Tibial nerve (tissue), 4 donors: ENCODE measurements at places on chromosomes 11 and 22. TPM values are rescaled to one million over a fixed set of nuclear protein-coding genes. Genes with fewer than 3 reads are reported as not detected.

The MCAT gene
- total RNA-seq, result 41.0 TPM

The ARHGAP20 gene
- 6.9 TPM for total RNA-seq

The RTN4R gene
- 3.5 TPM for total RNA-seq

DNA sequence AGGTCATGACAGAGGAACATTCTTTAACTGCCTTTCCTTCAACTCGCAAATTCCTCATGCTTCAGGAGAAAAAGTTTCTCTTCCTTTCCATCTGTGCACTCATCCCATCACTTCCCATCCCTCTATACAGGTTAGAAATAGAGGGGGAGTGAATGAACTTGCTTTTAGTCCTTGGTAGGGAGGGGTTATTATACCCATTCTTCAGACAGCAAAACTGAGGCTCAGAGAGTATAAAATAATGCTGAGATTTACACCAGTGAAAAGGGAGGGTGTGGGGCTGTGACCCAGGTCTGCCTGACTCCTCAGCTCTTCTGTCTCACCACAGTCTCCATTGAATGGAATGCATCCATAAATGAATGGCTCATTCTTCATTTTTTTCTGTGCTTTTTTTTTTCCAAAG, 109.4 kb upstream of the RCN1 start:
- no peaks in the 10 kb centered on the region for H3K36me3 ChIP-seq
- H3K27me3 ChIP-seq, result peaks cover 10% of the 10 kb centered on the region
- no peak overlapping the region for H3K4me3 ChIP-seq
- H3K4me1 ChIP-seq, result no peaks in the 10 kb centered on the region
- no peak for DNase-seq
- H3K27ac ChIP-seq, result no peak overlapping the region

DNA sequence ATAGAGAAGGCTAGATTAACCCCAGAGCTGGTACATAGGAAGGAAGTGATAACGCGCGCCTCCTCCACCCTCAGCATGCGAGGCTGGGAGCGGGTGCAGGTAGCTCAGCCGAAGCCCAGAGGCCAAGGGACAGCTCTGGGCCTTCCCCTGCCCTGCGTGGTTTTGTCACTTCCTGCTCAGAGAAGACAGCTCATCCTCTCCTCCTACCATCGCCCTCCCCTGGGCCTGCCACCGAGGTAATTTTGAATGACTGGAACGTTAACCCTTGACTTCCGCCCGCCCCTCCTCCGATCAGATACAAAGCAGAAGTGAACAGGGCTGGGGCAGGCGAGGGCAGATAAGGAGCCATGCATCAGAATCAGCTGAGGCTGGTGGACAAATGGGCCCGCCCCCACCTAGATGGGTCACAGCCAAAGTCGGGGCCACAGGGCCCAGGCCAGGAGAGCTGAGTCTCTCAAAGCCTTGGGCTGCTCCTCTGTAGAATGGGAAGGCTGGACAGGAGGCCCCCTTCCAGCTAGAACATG, 1.6 kb downstream of the RAC2 start:
- no peak overlapping the region for H3K27ac ChIP-seq
- no peaks in the 10 kb centered on the region for H3K4me1 ChIP-seq
- DNase-seq, result no peak
- peaks cover 68% of the 10 kb centered on the region for H3K27me3 ChIP-seq
- no peaks in the 10 kb centered on the region for H3K36me3 ChIP-seq

- DNase-seq, result no peak
- no peaks in the 10 kb centered on the region for H3K27me3 ChIP-seq
- H3K27ac ChIP-seq, result no peak overlapping the region
- H3K4me3 ChIP-seq, result no peak overlapping the region
- no peaks in the 10 kb centered on the region for H3K4me1 ChIP-seq
- no peaks in the 10 kb centered on the region for H3K36me3 ChIP-seq
These were observed 399.2 kb downstream of the CNTN5 start for GRCh38 chr11:99419991-99420390.

GRCh38 chr11:63667995-63668795, 3.0 kb downstream of the ATL3 start:
- H3K27ac ChIP-seq, result no peak overlapping the region
- H3K36me3 ChIP-seq, result no peaks in the 10 kb centered on the region
- peaks cover 75% of the 10 kb centered on the region for H3K4me1 ChIP-seq

- no peak overlapping the region for H3K4me3 ChIP-seq
- no peak overlapping the region for H3K27ac ChIP-seq
- no peak for DNase-seq
- no peaks in the 10 kb centered on the region for H3K27me3 ChIP-seq
- no peaks in the 10 kb centered on the region for H3K4me1 ChIP-seq
- H3K36me3 ChIP-seq, result no peaks in the 10 kb centered on the region
These were observed 66.8 kb downstream of the FZD4 start for GRCh38 chr11:86888164-86889000.

- no peak overlapping the region for H3K27ac ChIP-seq
- no peaks in the 10 kb centered on the region for H3K36me3 ChIP-seq
- no peak for DNase-seq
- H3K4me1 ChIP-seq, result peaks cover 5% of the 10 kb centered on the region
- H3K27me3 ChIP-seq, result no peaks in the 10 kb centered on the region
These were observed 6.7 kb downstream of the CASTOR1 start for GRCh38 chr22:30282616-30283046.

- H3K4me1 ChIP-seq, result no peaks in the 10 kb centered on the region
- no peak for DNase-seq
- no peak overlapping the region for H3K27ac ChIP-seq
These were observed 30.6 kb downstream of the KIRREL3 start for GRCh38 chr11:126969865-126970479.

DNA sequence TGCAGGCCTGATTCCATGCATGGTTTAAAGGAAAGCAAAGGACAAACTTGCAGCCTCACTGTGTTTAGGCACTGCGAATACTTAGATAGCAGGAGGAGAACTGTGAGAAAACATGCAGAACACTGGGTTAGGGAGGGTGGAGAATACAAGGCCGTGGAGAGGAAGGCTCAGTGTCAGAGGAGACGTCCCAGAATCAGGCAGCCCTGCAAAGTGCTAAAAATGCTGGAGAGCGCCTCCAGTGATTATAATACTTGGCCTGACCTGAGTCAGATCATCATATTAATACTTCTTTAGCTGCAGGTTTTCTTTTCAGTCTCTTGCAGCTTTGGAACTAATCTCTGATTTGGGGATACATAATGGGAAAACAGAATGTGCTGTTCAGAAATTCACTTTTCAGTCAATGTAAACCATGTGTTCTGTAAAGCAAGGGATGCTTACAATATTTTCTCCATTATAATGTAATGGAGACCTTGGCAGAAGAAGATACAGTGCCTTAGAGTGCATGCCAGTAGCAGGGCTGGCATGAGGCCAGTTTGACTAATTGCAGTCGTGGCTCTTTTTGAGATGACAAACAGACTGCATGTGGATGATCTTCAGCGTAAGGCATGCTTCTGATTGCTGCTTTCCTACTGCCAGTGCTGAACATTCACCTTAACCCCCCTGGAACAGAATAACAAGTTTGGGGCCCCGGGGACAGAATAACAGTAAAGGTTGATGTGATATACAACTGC, 16.8 kb downstream of the EXT2 start:
- no peaks in the 10 kb centered on the region for H3K27me3 ChIP-seq
- peaks cover 59% of the 10 kb centered on the region for H3K36me3 ChIP-seq
- DNase-seq, result no peak
- peaks cover 4% of the 10 kb centered on the region for H3K4me1 ChIP-seq
- H3K27ac ChIP-seq, result no peak overlapping the region

DNA sequence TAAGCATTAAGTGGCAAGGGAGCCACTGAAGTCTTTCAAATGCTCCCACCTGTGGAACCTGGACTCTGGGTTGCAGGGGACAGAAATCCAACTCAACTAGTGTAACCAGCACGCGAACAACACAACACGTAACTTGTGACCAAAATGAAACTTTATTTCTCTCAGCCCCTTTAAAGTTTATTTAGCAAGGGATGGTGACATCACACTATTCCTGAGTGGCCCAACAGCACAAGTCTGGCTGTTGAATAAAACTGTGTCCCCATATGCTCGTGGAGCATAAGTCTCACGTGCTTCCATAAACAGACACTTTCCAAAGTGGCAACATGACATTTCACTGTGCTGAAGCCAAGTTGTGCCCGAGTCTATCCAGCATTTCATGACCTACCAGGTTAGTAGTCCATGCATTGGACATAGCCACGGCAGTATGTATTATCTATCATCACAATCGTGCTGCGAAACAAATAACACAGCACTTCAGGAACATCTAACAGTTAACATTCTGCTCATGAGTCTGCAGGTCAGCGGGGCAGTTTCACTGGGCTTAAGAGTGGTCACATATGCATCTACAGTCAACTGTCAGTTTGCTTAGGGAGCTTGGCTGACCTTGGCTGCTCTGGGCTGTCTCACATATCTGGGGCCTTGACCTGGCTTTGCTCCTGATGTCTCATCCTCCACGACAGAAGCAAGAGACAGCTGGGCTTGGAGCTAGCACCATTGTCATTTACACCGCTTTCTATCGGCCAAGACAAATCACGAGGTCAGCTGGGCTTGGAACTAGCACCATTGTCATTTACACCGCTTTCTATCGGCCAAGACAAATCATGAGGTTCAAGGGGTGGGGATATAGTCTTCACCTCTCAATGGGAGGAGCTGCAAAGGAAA, 35.0 kb upstream of the LMO2 start:
- DNase-seq, result no peak
- no peaks in the 10 kb centered on the region for H3K36me3 ChIP-seq
- H3K4me3 ChIP-seq, result no peak overlapping the region
- no peaks in the 10 kb centered on the region for H3K4me1 ChIP-seq
